ENCODE measurements at places on chromosomes 13 and 19.

GRCh38 chr13:73262862-73263627 lies 204.2 kb downstream of the KLF5 start:
- no peak for DNase-seq

DNA sequence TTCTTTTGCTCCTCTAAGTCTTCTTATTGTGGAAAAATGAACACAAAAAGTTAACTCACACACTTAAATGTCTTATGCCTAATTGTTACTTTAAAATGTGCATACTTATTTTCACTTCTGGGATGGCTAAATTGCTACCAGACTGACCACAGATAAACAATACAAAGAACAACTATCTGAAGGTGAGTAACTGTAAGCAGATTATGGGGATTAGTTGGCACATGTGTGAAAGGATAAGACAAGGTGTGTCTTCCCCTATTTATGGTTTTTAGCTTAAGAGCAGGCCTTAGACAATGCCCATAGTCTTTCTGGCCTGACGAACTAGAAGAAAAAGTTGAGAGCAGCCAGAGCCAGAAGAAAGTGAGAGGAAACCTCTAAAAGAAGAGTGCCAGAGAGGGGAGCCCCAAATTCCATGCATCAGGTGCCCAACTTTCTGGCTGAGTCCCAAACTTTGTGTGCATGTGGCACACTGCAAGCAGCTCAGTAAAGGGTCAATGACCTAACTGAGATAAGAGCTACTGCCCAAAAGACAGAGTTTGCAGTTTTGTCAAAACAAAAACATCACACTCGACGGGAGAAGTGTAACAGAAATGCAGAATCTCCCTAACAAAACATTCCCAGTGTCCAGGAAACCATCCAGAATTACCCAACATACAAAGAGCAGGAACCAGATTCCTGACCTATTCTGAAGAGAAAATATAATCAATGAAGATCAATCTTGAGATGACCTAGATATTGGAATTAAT lies 375.4 kb downstream of the KCNRG start:
- no peak for DNase-seq

DNA sequence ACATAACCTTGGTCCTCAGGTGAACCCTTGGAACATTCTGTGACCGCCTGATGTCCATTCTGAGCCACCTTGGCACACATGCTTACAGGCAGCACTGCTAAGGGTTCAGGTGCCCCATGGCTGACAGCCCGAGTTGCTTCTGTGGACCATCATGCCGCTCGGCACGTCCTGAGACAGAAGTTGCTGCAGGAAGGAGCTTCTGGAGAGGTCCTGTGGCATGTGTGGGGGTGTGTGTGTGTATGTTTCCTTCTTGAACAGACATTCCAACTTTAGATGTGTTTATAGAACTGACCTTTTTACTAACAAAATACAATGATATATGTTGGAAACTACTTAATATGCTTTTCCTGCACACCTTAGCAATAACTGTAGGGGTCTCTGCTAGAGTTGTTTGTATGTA lies 4.8 kb upstream of the C1QTNF9 start:
- DNase-seq: no peak

- DNase-seq: no peak
Observed at GRCh38 chr13:24253520-24254145, 55.7 kb upstream of the C1QTNF9 start.

- peak; percentile 11 for DNase-seq
Observed at GRCh38 chr19:46115396-46116106, 8.9 kb downstream of the IGFL3 start.

GRCh38 chr13:109332506-109333499 lies 453.6 kb downstream of the IRS2 start:
- DNase-seq: no peak

- DNase-seq: no peak
Observed at GRCh38 chr13:97946951-97947588, 6.4 kb upstream of the IPO5 start.

- DNase-seq: no peak
Observed at GRCh38 chr13:25709088-25709487, 337.3 kb downstream of the ATP8A2 start.

DNA sequence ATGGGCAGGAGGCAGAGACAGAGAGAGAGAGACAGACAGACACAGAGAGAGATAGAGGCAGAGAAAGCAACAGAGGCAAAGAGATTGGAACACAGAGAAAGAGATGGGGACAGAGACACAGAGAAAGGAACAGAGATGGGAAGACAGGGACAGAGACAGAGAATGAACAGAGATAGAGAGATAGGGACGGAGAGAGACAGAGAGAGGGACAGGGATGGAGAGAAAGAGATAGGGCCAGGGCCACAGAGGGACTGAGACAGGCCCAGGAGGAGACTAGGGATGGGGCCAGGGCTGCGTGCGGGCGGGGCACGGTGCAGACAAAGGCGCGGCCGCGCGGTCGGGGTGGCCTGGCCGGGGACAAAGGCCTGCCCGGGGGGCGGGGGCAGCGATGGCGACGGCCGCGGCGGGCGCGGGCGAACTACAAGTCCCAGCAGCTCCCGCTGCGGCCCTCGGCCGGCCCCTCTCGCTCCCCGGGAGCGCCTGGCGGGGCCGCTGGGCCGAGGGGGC lies at the start of gene ZNF358:
TSS of gene ZNF358 (plus strand) at position 459 of the 507 bp plus-strand sequence. CDS start 3,140 bp downstream, outside the sequence.
- no peak for DNase-seq

GRCh38 chr19:31817971-31818797 lies 468.9 kb upstream of the TSHZ3 start:
- no peak for DNase-seq

GRCh38 chr13:97875218-97875617 lies 78.3 kb upstream of the IPO5 start:
- DNase-seq: no peak

DNA sequence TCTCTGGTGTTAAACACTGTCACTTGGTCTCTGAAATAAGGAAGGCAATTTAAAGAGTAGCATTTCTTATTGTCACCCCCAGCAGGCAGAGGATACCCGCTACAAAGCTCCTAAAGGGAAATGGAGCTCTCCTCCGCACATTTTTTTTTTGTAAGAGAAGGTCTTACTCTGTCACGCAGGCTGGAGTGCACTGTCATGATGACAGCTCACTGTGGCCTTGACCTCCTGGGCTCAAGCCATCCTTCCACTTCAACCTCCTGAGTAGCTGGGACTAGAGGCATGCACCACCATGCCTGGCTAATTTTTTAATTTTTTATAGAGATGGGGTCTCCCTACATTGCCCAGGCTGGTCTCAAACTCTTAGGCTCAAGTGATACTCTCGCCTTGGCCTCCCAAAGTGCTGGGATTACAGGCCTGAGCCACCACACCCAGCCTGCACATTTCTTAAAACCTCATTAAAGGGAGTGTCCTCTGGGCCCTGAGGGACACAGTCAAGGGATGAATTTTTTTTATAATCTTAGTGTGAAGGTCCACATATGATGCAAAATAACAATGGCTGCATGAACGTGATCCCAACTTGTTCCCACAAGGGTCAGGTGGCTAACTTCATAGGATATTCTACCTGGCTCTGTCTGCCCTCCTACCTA lies 32.1 kb downstream of the SLC25A30 start:
- DNase-seq: no peak

DNA sequence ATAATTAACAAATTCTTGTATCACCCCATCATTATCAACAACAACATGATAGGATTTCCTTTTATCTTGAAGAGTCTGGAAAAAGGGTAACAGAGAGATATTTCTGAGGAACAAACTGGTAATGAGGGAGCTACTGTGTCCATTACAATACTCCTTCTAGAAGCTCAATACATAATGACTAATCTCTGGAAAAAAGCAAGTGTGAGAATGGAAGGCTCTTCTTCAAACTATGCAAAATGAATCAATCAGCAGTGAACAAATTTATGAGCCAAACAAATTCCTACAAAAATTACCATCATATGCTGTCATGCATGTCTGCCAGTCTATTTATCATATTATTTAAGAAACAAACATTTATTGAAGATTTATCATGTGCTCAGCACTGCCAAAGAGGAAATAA lies 30.0 kb upstream of the USPL1 start:
- DNase-seq: no peak

DNA sequence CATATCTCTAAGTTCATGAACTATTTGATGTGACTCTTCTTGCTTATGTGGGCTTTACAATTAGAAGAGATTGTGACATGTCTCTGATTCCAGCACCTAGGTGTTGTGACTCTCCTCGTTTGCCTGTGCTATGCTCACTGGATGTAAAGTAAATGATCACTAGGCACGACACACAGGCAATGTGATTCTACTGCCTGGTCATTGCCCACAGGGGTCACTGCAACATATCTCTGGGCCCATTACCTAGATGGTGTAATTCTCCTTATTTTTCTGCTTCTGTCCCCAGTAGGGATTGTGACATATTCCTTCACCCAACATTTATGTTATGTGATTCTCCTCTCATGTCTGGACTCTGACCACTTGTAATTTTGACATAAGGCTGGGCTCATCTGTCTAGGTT lies 65.8 kb upstream of the ZNF91 start:
- no peak for DNase-seq

DNA sequence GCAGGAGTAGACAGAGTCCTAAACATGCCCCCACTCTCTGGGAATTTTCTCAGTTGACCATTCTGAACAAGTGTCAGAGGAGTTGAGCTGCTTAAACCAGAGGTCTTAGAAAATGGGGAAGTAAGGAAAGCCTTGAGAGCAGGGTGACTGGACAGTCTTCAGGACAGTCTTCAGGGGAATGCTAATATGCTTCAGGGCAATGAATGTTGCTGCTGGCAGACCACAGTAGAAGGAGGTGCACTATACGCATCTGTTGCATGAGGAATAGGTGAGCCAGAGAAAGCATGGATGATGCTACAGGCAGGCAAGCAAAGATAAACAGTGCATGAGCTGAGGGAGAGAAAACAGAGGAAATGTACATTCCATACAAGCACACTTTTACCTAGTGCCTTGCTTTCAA lies 196.6 kb upstream of the GPR12 start:
- no peak for DNase-seq

DNA sequence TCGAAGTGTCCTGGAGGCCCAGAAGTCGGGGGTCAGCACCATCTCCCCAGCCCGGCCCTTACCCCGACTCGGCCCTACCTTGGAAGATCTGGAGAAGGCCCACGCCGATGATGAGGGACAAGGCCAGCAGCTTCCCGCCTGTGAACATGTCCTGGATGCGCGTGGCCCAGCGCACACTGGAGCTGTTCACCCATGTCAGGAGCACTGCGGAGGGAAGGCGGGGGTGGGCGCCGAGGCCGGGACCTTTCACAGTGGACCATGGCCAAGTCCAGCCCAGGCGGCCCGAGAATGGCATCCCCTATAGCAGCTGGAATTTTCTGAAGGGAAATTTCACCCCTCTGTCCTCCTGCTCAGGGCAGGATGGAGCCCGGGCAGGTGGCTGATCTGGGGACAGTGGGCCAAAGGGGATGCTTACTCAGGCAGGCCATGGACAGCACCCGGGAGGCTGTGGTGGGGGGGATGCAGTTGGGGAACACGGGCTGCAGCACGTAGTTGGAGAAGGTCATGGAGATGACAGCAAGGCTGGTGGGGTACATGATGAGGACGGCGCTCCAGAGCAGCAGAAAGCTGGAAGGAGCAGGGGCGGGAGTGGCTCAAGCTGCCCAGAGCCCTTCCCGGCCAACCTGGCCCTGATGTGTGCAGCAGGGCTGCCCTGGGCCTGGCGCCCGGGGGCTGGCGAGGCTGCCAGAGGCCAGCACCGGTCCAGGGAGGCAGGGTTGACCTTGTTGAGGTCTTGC lies 13.0 kb downstream of the SLC7A10 start:
- no peak for DNase-seq

- DNase-seq: no peak
Observed at GRCh38 chr19:24074720-24075454, 12.1 kb upstream of the ZNF254 start.

DNA sequence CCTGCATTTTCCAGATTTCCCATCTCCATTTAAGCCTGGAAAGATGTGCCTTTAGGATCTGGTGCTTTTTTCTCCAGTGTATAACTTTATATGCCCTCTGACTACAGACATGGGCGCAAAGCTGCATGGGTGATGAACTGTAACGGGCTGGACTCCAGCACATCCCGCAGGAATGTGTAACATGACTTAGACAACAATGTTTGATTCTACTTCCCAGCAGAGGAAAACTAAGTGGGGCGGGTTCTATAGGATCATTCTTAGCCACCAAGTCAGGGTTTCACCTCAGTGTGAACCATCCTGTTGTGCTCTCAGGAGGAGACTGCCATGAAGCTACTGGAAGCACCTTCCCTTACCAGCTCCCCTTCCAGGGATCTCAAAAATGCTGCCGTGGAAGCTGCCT lies 93.2 kb upstream of the SERP2 start:
- DNase-seq: no peak

- no peak for DNase-seq
Observed at GRCh38 chr13:111938741-111939665, 127.9 kb upstream of the SOX1 start.

GRCh38 chr13:97276862-97277269 lies 54.7 kb downstream of the MBNL2 start:
- DNase-seq: no peak

GRCh38 chr13:32889986-32890565 lies 126.1 kb upstream of the KL start:
- DNase-seq: no peak

GRCh38 chr13:112450118-112450903 lies 74.2 kb downstream of the SPACA7 start:
- no peak for DNase-seq

- no peak for DNase-seq
Observed at GRCh38 chr13:75825161-75825560, 189.0 kb downstream of the LMO7 start.

DNA sequence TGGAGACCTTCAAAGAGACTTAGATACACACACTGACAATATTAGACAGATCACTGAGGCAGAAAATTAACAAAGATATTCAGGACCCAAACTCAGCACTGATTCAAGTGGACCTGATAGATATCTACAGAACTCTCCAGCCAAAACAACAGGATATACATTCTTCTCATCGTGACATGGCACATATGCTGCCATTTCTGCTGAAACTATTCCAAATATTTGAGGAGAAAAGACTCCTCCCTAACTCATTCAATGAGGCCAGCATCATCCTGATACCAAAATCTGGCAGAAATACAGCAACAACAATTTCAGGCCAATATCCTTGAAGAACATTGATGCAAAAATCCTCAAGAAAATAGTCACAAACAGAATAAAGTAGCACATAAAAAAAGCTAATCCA lies 53.3 kb downstream of the TRPC4 start:
- no peak for DNase-seq

All from activated naive CD8-positive, alpha-beta T cell treated with anti-CD3 and anti-CD28 coated beads, Interleukin-2, amount 50 U/mL, for 16 hours (primary cell).